HCT116 (cell line): ENCODE measurements at places on chromosomes 2 and 18. TPM values are rescaled to one million over a fixed set of nuclear protein-coding genes. Genes with fewer than 3 reads are reported as not detected.

The APCDD1 gene
- not detected for total RNA-seq

GRCh38 chr2:32711908-32712501, 84.2 kb downstream of the TTC27 start:
- no peaks in the 10 kb centered on the region for H3K36me3 ChIP-seq
- H3K27ac ChIP-seq: no peak overlapping the region
- no peak for DNase-seq
- H3K4me1 ChIP-seq: no peaks in the 10 kb centered on the region; the same call in 1 of the 2 replicates
- no peaks in the 10 kb centered on the region for H3K27me3 ChIP-seq

The CHST9 gene
- total RNA-seq: not detected

DNA sequence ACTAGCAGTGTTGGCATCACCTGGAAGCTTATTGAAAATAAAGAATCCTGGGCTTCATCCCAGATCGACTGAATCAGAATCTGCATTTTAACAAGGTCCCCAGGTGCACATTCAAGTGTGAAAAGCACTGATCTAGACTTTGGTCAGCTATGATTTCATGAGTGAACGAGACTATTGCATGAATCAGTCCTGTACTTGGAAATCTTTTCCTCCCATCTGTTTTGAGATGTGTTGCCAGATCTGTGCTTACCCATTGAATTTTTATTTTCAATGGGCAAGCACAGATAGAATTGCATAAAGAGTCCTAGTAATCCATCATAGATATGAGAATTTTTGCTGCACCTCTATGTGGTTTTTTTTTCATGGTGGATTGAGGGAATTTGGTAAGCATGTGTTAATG, 64.0 kb downstream of the PMS1 start:
- DNase-seq: no peak
- no peaks in the 10 kb centered on the region for H3K36me3 ChIP-seq
- no peak overlapping the region for H3K27ac ChIP-seq

- DNase-seq: no peak
- H3K27me3 ChIP-seq: no peaks in the 10 kb centered on the region
- no peaks in the 10 kb centered on the region for H3K4me1 ChIP-seq
- no peak overlapping the region for H3K27ac ChIP-seq
These were observed 26.4 kb downstream of the WDFY1 start for GRCh38 chr2:223918671-223919134.

- no peak overlapping the region for H3K27ac ChIP-seq
- H3K4me3 ChIP-seq: no peak overlapping the region
- no peaks in the 10 kb centered on the region for H3K36me3 ChIP-seq
- DNase-seq: no peak
- no peaks in the 10 kb centered on the region for H3K4me1 ChIP-seq
These were observed 194.7 kb downstream of the UXS1 start for GRCh38 chr2:105999211-105999989.

DNA sequence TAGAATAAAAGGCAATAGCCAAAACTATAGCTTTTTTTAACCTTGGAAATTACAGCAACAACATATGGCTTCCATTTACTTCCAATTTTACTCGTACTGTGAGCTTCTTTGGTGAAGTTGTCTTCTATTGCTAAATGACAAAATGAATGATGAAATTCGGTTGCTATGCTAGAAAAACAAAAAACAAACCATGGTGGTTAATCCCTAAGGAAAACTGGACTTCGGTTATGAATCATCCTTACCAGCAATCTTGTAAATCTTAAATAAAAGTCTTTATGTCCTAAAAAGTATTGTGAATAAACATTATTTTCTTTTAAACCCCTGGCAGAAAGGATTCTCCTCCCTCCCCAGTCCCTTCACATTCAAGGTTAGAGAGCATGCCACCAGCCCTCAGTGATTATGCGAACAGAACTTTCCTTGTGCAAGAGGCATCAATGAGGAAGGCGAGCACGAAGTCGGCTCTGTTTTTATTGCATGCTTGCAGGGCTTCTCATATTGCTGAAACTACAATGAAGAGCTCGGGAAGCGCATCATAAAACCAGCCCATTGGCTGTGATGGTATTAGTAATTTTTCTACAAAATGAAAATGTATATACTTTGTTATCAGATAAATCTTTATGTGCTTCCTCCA, 62.9 kb downstream of the ZNF521 start:
- H3K4me1 ChIP-seq: no peaks in the 10 kb centered on the region
- 0 out of 2 replicates have a peak, but pooled peaks cover 5% of the 10 kb centered on the region for H3K27me3 ChIP-seq
- H3K36me3 ChIP-seq: no peaks in the 10 kb centered on the region
- no peak for DNase-seq
